ENCODE measurements at places on chromosomes 13 and 19.

DNA sequence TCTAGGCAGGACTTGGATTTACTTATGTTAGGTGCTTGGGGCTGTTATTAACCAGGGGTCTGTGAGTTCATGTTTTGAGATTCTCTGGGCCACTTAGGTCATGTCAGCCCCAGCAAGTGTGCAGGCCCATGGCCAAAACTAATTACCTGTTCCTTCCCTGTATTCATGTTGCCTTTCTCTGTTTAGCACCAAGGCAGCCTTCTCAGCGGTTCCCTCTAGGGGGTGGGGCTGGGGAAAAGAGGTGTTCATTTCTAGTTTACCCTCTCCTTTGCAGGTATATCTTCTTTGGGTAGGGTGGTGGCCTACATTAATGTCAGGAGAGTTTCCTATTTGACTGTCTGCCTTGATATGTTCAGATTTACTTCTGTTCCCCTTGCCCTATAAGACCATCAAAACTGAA is 61.7 kb downstream of the PDS5B start:
- DNase-seq: no peak

- DNase-seq: peak; percentile 72
These were observed 24.3 kb downstream of the TMTC4 start for GRCh38 chr13:100650326-100650725.

- no peak for DNase-seq
These were observed 12.2 kb downstream of the IGLON5 start for GRCh38 chr19:51323481-51324166.

- no peak for DNase-seq
These were observed 5.1 kb downstream of the ZNF793 start for GRCh38 chr19:37511821-37512220.

- no peak for DNase-seq
These were observed 506.2 kb downstream of the FGF9 start for GRCh38 chr13:22176968-22177520.

DNA sequence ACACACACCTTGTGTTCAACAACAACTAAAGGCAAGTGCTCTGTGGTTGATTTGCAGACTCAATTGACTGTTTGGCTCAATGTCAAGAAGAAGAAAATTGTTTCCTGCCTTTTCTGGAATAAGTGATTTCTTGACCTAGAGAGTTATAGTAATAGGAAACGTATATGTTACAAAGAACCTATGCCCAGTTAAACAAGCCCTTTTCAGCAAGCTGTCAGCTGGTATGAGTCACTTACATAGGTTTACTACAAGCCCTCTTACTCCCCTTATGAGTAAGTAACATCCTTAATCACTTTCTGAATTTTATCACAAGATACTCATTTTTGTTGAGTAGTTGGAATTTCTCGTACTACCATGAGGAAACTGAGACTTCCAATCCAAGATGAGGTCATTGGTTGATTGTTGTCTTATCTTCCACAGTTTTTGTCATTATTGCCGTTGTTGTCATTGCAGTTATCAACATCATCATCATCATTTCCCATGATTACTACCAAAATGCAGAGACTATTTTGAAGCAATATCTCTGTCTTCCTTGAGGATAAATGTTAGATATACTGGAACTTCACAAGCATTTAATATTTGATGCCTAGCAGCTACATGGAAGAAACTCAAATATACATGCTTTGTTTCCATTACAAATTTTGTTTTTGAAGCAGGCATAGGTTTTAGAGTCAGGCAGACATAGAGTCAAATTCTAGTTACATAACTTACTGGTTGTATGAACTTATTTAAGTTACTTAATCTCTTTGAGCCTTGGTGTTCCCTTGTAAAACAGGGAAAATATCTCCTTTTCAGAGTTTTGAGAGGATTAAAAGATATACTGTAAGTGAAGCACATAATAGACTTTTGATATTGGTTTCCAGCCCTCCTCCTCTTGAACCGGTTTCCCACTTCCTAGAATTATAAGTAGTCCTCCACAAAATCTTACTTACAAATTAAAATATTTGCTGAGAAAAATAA is 106.0 kb downstream of the RAP2A start:
- DNase-seq: no peak

All from right hindlimb (tissue), 1 donor.